Esophagus squamous epithelium (tissue), 5 donors: ENCODE measurements at places on chromosomes 4 and X. TPM values are rescaled to one million over a fixed set of nuclear protein-coding genes. Genes with fewer than 3 reads are reported as not detected.

GRCh38 chr4:41599192-41599786 is 61.3 kb downstream of the LIMCH1 start:
- H3K4me1 ChIP-seq, result peaks cover 27% of the 10 kb centered on the region
- no peak for DNase-seq
- no peak overlapping the region for H3K4me3 ChIP-seq
- no peak overlapping the region for H3K27ac ChIP-seq
- H3K36me3 ChIP-seq, result no peaks in the 10 kb centered on the region

- H3K27ac ChIP-seq, result no peak overlapping the region
- no peaks in the 10 kb centered on the region for H3K36me3 ChIP-seq
- H3K4me3 ChIP-seq, result no peak overlapping the region
- H3K27me3 ChIP-seq, result no peaks in the 10 kb centered on the region
Measured at GRCh38 chr4:11525085-11525484, 96.4 kb upstream of the HS3ST1 start.

DNA sequence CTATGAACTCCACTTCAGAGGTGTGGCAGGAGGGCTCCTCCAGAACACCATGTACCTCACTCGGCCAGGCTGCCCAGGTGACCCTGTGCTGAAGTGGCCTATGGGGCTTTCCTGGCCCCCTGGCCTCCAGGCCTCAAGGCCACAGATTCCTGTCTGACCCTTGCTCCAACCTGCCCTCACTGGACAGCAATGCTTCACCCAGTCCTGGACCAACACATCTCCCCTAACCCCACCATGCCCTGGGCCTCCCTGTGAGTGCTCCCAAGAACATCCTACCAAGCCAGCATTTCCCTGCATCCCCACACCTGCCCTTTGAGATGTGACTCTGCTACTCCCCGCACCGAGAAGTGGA is 10.5 kb downstream of the ZFYVE28 start:
- no peaks in the 10 kb centered on the region for H3K36me3 ChIP-seq
- DNase-seq, result no peak
- peaks cover 4% of the 10 kb centered on the region for H3K4me1 ChIP-seq
- no peak overlapping the region for H3K4me3 ChIP-seq
- no peaks in the 10 kb centered on the region for H3K27me3 ChIP-seq

Gene SPANXN4
- not detected for total RNA-seq
